ENCODE measurements at places on chromosomes 3 and 15.
A peak's percentile ranks its signal among the peaks of the same experiment; 100 is the strongest.

GRCh38 chr3:184731786-184732537 lies 20.1 kb upstream of the MAGEF1 start:
- DNase-seq = no peak

GRCh38 chr3:13058346-13059120 lies 14.7 kb downstream of the IQSEC1 start:
- no peak for DNase-seq

DNA sequence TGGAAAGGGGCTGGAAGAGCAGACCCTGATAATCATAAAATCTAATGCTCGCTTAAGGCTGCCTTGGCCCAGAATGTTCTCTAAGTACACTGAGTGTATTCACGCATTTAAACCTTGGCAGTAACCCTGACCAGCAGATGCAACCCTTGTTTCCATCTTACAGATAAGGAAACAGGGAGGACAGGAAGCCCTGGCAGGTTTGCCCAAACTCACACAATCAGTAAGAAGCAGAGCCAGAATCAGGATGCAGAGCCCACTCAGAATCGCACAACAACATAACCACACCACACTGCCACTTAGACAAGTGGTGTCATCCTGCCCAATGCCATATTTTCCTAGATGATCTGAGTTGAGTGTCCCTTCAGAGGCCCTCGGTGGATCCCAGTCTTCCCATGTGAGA lies 214.5 kb upstream of the HES1 start:
- DNase-seq = no peak

DNA sequence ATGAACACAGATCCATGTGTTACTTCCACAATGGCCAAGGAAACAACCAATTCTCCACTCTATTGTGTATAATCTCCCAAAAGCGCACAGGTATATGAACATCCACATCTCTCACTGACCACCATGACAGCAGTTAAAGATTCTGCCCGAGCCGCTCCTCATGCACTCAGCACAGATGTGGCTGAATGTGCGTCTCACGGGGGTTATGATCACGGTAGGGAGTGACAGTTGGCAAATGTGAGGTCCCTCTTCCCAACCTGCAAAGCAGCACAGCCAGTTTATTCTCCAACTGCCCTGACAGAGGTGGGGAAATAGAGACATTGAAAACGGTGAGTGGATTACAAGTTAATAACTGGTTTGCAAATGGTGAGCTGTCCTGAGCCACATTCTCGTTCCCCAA lies 17.6 kb downstream of the FOXP1 start:
- DNase-seq = no peak

GRCh38 chr3:86967062-86967461 lies 23.9 kb downstream of the VGLL3 start:
- DNase-seq = no peak

DNA sequence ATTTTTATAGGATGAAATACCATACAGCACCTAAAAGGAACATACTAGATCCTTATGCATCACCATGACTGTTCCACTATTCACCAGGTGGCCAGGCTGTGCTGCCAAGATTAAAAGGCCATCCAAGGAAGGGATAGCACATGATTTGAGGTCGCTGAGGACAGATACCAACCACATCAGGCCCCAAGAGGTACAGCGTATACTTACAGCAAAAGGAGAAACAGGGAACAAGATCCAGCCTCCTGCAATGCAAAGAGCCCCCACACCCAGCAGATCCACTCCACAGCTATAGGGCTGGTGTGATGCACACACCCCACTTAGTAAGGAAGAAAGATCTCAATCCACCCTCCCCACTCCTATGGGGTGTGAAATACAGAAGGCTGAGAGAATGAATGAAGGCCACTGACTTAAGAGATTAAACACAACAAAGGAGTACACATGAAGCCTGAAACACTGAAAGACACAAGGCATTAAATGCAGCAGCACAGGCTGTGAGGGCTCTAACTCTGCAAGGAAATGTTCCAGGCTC lies 32.0 kb upstream of the ZNF445 start:
- no peak for DNase-seq

- DNase-seq = no peak
Observed at GRCh38 chr15:37880009-37880834, 54.2 kb upstream of the TMCO5A start.

- DNase-seq = no peak
Observed at GRCh38 chr3:88311826-88312225, 162.1 kb downstream of the C3orf38 start.

- no peak for DNase-seq
Observed at GRCh38 chr3:72461787-72462186, 386.5 kb downstream of the SHQ1 start.

- no peak for DNase-seq
Observed at GRCh38 chr3:14256561-14257342, 78.1 kb downstream of the LSM3 start.

GRCh38 chr3:55165278-55165677 lies 237.4 kb upstream of the LRTM1 start:
- no peak for DNase-seq

DNA sequence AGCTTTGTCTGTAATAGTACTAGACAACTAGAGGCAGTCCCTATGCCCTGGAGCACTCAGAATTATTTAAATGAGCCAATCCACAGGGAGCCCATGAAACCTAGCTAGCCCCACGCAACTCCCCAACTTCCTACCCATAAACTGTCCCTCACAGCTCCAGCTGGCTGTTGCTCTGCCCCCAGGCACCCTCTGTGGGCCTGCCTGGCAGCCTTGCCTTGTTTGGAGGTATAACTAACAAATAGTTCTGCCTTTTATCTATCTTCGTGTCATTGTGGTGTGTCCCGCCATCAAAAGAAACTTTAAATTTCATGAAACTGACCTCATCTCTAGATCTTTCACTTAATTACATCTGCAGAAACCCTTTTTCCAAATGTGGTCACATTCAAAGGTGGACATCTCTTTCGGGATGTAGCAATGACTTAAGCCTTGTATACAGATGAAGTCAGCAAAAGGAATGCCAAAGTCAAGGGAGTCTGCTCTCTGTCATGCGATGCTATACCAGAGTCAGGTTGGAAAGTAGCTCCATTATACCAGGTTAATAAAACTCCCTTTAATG lies 1.8 kb upstream of the RTP3 start:
- no peak for DNase-seq

DNA sequence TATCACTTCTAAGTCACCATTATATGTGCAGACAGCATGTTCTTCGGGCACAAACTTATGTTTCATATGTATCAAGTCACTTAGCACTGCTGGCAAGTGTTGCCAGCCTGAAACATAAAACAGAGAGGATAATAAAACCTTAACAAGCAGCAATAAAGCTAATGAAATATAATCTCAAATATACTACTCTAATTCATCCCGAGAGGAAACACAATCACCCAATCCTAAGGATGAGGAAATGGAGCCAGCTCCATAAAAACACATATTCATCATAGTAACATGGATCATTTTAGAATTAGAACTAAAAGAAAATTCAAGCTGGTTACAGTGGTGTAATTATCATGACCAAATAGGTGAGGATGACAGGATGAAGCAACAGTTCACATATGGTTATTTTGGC lies 1072.7 kb downstream of the EPHA3 start:
- no peak for DNase-seq

- no peak for DNase-seq
Observed at GRCh38 chr15:85685356-85685755, 109.4 kb downstream of the KLHL25 start.

GRCh38 chr3:110526777-110527727 lies 544.6 kb upstream of the NECTIN3 start:
- DNase-seq = no peak

DNA sequence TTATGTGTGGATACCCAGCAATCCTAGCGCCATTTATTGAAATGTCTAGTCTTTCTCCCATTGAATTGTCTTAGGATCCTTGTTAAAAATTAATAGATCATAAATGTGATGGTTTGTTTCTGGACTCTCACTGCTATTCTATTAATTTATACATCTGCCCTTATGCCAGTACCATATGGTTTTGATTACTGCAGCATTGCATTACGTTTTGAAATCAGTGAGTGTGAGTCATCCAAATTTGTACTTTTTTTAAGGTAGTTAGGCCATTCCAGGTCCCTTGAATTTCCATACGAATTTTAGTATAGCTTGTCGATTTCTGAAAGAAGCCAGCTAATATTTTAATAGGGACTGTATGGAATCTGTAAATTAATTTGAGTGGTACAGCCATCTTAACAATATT lies 648.6 kb upstream of the ZNF385D start:
- DNase-seq = no peak

DNA sequence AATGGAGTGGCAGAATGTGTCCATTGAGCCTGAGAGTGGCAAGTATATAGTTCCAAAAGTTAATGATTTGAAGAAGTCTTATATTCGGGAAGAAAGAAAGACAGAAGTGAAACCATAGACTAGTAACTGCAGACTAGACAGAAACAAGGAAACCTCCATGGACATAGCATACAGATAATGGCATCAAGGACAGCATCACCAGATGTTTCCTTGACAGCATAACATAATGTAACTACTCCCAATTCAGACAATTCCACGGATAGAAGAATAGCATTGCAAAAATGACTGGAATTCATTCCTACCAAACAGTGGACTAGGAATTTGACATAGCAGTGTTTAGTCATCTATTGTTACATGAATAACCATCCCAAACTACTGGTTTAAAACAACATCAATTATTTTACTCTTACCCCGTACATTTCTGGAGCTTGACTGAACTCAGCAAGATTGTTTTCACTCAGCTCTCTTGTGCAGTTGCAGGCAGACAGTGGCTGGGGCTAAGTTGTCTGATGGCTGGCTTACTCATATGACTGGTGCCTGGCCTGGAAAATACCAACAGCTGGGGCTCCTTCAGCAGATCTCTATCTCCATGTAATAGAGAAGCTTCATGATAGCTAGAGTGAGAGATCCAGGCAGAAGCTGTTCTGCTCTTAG lies 109.7 kb upstream of the GADL1 start:
- DNase-seq = no peak

- DNase-seq = no peak
Observed at GRCh38 chr3:170128259-170128976, 53.1 kb downstream of the PHC3 start.

DNA sequence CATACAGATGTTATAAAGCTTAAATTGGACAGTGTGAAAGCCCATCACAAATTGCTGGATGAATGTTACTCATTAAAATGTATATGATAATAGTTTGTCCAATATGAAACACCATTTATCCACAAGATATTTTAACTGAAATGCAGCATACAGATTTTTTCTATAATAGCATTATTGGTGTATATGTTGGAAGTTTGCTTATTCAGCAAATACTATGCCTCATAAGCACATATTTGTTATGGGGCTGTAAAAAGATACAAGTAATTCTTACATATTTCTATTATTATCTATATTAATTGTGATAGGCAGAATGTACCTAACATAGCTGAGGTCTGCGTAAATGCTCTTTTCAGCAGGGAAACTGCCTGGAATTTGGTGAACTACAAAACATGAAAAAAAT lies 790.5 kb downstream of the DIPK2A start:
- DNase-seq = no peak

DNA sequence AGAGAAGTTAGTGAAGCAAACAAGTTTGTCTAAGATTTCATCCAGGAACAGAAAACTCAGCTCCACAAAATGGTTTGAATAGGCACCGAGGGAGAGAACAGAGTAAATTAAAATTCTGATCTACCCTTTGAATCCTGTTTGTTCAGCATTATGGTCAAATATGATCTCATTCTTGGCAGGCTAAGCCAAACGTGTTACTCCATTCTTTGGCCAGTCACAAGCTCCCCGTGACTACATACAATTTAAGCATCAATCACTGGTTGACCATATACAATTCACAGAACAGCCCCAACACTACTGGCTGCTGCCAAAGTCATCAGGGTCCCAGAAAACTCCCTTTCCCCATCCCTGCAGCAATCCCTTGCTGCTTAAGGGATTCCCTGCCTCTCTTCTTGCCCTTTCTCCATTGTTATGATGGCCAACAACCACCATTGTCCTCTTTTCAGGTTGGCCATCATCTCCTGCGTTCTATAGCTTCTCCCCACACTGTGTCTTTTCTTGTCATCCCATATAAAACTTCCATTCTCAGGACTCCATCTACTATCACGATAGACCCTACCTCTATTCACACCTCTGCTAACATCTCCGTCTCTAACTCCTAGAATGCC lies 46.3 kb downstream of the GOLIM4 start:
- DNase-seq = no peak

- DNase-seq = no peak
Observed at GRCh38 chr3:161310649-161311423, 60.5 kb downstream of the SPTSSB start.

DNA sequence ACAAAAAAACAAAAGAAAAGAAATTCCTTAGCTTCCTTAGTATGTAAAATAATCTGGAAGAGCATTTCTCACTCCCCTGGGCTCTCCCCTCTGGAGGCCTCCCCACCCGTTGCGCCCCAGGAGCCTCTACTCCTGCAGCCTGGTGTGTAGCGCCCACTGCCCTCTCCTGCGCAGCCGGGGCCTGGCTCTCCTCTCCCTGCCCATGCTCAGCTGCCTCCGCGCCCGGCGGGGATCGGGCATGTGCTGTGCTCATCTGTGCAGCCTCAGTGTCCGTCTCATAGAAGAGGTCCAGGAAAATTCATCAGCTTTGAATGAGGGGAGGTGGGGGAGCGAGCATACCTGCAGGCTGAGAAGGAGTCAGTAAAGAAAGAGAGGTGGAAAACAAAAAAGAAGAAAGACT lies 203.9 kb downstream of the ATP10A start:
- no peak for DNase-seq

- no peak for DNase-seq
Observed at GRCh38 chr3:187572441-187572840, 97.8 kb downstream of the SST start.

DNA sequence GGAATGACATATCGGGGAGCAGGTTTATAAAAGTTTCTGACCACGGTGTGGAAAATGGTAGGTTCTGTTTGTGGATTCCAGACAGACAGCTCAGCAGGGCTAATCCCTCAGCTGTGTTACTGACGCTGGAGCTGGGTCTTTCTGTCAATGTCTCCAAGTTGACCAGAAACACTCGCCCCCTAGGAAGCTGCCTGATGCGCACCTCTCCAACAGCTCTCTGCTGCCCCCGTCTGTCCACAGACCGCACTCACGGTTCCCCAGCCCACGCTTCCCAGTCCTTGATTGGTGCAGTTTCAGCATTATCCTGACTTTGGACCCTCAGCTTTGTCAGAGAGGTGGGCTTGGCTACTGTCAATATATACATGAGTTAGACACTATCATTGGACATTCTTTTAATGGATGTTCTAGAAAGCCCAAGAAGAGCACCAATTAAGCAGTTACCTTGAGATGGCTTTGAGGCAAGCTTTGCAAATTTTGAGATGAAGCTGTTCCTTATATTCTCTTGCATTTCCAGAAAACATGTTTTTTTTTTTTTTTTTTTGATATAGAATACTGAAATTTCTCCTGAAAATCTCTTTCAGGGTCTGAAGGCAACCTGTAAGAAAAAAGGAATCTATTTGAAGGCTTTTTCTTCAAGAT lies 98.9 kb upstream of the TBC1D5 start:
- peak; percentile 57 for DNase-seq

DNA sequence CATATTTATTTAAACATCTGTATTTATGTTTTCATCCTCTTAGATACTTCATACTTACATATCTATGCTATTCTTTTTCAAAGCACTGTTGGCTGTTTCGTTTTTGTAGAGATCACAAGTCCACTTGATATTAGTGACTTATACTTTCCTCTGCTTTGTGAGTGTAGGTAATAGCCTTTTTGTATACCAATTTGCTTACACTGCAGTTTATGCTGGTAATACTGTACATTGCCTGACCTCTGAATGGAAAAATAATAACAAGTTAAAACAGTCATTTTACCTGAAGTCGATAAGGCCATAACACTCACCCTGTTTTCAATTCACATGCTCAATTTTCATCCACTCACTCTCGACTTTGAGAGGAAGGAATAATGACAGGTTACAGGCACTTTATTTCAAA lies 89.9 kb upstream of the NANOGP8 start:
- DNase-seq = no peak

GRCh38 chr3:21158861-21159542 lies 592.0 kb downstream of the ZNF385D start:
- no peak for DNase-seq

Data from activated naive CD8-positive, alpha-beta T cell treated with anti-CD3 and anti-CD28 coated beads, Interleukin-2, amount 50 U/mL, for 16 hours (primary cell).